ENCODE measurements at places on chromosomes 6 and 20.
A peak's percentile ranks its signal among the peaks of the same experiment; 100 is the strongest.

DNA sequence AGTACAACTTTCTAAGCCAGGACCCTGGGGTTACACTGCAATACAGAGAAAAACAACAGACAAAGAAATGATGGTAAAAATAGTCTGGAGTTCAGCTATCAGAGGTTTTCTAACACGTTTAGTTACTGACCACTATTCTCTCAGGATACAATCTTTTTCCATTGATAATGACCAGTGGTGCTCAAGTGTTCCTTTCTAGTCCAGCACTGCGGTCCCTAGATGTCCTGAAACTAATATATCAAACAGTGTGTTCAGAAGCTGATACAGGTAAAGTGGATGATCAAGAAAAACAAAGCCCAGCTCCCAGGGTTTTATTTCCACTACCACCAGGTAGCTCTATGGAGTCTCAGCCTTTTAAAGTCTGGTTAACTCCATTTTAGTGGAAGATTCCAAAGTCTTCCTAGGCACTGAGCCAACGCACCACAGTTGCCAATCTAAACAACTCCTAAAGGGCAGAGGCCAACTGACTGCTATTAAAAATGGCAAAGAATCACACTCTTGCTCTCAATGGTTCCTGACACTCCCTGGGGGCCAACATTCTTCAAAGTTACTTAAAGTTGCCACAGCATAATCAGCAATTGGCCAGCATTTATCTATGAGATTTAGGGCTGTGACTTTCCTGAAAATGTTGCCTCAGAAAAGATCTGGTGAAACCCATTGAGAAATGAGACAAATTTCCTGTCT lies 38.2 kb downstream of the DZANK1 start:
- no peak for DNase-seq

- DNase-seq = peak; percentile 60
Measured at GRCh38 chr6:152669895-152670294, 27.8 kb upstream of the MYCT1 start.

GRCh38 chr6:25022140-25022553 lies 86.4 kb upstream of the RIPOR2 start:
- DNase-seq = no peak

GRCh38 chr6:5517796-5518195 lies 256.5 kb downstream of the FARS2 start:
- no peak for DNase-seq

DNA sequence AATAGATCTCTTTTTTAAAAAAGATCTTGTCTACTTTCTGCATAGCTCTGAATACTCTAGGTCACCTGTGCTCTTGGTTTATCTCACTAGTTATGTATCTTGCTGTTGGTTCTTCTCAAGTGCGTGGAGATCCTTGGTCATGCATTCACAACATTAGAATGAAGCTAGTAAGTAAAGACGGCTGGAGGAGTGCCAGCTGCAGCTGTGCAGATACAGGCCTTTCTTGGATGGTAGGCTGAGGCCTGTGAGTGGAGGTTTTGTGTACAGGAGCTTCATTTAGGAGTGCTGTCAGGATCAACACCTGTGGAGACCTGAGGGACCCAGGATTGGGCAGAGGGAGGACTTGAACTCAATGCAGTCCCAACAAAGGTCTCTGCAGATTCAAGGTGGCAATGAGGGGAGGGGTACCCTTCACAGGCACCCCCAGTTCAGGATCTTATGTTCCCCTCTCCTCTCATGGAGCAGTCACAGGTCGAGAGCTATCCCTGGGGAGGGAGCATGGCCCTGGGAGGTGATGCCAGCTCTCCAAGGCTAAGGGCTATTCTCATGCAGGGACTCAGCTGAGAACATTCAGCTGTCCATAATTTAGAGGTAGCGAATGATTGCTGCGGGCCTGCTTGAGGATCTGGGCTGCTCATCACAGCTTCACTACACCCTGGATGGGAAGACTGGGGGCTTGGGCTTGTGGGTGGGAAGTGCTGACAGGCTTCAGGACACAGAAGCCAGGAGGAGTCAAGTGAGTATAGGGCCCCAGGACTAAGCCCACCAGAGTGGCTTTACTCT lies 98.9 kb upstream of the ENPP5 start:
- DNase-seq = no peak
